GM04503 (cell line): ENCODE measurements at places on chromosomes 12 and 14.
A peak's percentile ranks its signal among the peaks of the same experiment; 100 is the strongest.

- no peak for DNase-seq
These were observed 10.6 kb upstream of the SPPL3 start for GRCh38 chr12:120914794-120915193.

DNA sequence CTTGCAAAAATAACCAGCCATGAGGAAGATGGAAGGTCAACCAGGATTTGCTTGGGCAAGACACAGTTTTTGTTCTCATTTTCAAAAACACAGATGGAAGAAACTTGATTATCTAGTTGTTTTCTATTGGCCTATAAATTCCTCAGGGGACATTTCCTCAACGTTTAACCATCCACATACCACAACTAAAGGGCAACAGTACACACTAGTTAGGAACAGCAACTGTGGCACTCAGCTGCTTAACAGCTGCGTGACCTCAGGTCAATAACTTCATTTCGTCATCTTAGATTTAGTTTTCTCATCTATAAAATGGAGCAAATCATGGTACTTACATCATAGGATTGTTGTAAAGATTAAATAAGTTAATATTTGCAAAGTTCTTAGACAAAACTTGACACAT, 18.7 kb downstream of the SSTR1 start:
- DNase-seq, result no peak

- peak; percentile 21 for DNase-seq
These were observed 26.3 kb upstream of the BCDIN3D start for GRCh38 chr12:49868952-49869815.

DNA sequence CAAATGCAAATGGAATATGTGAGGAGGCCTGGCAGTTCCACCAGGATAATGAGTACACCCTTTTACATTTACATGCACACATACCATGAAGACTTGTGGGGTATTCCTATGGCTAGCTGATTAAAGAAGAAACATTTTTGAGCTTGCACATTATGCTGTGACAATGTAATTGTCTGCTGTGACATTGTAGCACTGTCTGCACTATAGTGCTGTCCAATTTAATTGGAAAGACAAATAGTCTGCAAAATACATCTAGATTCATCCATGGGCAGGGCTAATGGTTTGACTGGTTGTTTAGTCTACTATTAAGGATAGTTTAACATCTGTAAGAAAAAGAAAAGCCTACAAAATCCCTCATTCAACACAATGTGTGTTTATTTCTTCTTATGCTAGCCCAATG, 1005.6 kb upstream of the LRFN5 start:
- DNase-seq, result no peak

GRCh38 chr14:90642244-90642717, 173.9 kb downstream of the TTC7B start:
- no peak for DNase-seq
